Activated CD8-positive, alpha-beta memory T cell treated with anti-CD3 and anti-CD28 coated beads for 24 hours (primary cell): ENCODE measurements at places on chromosomes 4 and X.
A peak's percentile ranks its signal among the peaks of the same experiment; 100 is the strongest.

DNA sequence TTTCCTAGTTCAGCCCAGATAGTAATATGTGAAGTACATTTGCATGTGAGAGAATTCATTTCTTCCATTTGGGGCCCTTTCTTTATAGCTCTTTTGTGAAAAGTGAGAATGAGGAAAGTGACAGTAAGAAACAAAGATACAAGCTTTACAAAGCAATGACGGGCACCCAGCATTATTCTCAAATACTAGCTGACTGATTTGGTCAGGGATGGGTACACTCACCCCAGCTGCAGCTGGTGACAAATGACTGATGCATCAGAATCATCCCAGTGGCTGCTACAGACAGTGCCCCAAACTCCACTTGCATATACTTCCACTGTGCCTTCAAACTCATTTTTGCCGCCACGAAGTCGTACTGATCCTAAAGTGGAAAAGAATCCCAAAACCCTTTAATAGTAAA is 14.8 kb downstream of the PRSS12 start:
- no peak for DNase-seq

DNA sequence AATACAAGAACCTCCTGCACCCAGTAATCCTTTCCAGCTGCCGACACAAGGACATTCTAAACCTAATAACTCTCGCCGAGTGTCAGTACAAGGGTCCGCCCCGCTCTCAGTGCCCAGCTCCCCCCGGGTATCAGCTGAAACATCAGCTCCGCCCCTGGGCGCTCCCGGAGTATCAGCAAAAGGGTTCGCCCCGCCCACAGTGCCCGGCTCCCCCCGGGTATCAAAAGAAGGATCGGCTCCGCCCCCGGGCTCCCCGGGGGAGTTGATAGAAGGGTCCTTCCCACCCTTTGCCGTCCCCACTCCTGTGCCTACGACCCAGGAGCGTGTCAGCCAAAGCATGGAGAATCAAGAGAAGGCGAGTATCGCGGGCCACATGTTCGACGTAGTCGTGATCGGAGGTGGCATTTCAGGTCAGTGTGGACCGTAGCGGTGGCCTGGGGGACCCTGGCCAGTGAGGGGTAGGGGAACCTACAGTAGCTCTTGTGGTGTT is at the start of gene MAOA:
MAOA (plus strand) TSS at position 295 of the 490 bp plus-strand sequence; CDS start at position 338, 43 bp downstream.
- DNase-seq: peak; percentile 67

DNA sequence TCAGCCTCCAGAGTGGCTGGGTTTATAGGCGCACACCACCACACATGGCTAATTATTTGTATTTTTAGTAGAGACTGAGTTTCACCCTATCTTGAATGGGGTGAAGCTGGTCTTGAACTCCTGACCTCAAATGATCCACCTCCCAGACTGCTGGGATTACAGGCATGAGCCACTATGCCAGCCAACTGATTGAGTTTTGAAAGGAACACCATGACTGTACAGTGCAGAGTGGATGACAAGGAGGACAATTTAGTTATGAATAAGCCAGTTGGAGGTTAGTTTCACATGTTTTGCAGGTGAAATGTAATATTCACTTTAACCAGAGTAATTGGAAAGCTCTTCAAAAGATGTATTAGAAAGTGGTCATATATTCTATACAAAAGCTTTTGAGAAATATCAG is 60.8 kb downstream of the PCDH18 start:
- no peak for DNase-seq

DNA sequence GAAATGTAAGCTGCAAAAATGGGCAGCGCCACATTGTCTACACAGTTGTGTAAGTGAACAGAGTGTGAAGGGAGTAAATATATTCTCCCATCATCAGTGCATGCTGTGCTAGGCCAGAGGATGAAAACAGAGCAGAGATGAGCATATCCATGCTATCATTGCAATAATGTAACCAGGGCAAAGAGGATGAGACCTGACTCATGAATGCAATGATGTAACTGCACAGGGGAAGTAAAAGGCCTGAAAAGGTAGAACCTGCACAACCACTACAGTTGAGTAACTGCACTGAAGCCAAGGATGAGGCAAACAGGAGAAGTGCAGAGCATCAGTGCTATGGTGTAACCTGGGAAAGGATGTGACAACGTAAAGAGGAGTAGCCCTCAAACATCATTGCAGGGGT is 220.4 kb upstream of the FAM47C start:
- DNase-seq: no peak

GRCh38 chrX:19833034-19833677 is 54.2 kb downstream of the SH3KBP1 start:
- no peak for DNase-seq

DNA sequence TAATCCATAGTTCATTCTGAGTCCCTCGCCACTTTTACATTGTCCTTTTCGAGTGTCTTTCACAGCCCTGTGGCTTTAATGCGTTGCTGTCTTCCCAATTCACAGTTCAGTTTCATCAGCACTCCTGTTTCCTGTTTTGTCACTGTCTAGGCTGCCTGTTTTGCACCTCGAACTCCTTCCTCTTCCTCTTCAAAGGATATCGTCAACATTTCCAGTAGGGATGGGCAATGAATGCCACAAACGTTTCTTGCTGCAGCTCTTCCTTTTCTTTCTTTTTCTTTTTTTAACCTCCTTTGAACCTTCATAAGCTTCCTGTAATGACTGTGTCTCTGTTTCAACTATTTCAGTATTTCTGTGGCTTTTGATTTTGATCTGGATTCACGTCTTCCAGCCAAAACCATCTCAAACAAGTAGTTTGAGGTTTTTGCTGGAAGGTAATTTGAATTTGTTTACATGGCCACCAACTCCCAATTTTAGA is 105.4 kb downstream of the ANXA3 start:
- DNase-seq: peak; percentile 65

DNA sequence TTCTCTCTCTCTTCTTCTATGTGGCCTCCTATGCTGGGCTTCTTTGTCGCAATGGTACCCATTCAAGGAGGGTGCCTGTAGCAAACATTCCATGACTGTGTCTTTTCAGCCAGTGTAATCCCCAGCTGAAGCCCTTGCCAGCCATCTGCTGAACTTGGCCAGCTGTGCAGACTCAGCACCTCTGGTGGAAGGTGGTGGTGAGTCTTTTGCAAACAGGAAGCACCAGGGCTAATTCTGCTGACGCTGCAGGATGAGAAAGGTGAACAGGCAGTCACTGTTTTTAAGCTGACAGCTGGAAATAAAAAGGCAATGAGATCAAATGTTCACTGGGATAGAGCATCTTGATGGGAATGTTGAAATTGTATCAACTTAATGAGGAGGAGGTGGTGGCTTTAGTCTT is 298.7 kb upstream of the CLNK start:
- no peak for DNase-seq

DNA sequence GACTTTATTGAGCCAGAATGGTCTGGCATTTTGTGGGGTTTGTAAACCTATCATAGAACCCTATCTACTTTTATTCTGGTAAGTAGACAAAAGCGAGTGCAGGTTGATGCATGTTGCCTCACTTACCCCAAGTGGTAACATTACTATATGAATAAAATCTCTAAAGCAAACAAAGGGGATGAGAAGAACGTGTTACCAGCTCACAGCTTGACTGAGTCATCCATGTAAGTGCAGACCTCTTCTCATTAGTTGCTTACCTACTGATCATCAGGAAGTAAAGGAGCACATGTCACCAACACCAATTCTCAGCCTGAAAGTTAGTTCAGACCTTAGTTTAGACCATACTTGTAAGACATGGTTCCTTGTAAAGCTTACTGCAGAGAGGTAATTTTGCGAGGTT is 1328.3 kb downstream of the C4orf33 start:
- DNase-seq: no peak

DNA sequence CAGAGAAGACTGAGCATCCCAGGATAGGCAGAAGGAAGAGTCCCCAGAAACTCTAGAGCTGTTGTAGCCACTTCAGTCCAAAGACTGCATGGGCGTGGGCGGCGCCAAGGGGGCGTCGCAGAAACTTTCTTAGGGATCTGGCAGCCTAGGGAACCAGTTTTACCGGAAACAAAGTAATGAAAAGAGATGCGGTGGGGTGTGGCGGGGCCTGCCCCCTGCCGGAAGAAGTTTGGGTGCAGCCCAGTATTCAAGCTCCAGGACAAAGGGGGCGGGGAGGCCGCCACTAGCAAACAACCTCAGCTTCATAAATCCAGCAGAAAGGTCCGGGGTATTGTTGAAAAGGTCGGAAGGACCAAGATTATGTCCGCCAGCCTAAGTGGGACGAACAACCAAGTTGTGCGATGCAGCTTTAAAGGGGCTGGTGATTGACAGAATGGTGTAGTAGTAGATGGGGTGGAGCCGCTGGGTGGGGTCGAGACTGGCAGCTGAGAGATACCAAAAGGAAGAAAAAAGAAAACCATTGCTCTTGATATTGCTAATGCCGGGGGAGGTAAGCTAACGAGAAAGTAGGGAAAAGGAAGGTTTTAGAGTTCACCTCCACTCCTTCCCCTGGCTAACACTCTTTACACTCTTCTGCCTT is 190.5 kb downstream of the RRAGB start:
- DNase-seq: peak; percentile 67

GRCh38 chr4:128371001-128371777 is 83.6 kb upstream of the PGRMC2 start:
- DNase-seq: no peak

- no peak for DNase-seq
Observed at GRCh38 chr4:77170926-77171325, 13.9 kb downstream of the CCNG2 start.

GRCh38 chrX:56366901-56367300 is 134.7 kb downstream of the KLF8 start:
- no peak for DNase-seq

GRCh38 chr4:31918891-31919290 is 1198.7 kb downstream of the PCDH7 start:
- DNase-seq: no peak

- no peak for DNase-seq
Observed at GRCh38 chrX:110211340-110211739, 106.5 kb downstream of the AMMECR1 start.

DNA sequence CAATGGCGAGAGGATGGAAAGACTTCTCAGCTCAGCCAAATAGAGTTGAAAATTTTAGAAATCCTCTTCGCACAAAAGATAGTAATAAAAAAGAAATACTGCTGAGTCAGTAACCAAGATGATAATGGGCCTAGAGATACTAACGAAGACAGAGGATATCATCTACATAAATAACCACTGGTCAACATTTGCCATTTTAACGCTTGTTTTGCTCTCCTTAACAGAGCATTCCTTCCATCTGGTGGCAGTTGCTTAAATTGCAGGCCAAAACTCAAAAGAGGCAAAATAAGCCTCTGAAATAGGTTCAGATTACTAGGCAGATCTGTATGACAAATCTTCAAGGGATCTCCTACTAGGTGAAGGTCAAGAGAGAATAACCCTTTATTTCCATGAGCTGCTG is 51.7 kb upstream of the MCF2 start:
- DNase-seq: no peak

GRCh38 chr4:121050300-121050699 is 22.0 kb downstream of the NDNF start:
- no peak for DNase-seq

DNA sequence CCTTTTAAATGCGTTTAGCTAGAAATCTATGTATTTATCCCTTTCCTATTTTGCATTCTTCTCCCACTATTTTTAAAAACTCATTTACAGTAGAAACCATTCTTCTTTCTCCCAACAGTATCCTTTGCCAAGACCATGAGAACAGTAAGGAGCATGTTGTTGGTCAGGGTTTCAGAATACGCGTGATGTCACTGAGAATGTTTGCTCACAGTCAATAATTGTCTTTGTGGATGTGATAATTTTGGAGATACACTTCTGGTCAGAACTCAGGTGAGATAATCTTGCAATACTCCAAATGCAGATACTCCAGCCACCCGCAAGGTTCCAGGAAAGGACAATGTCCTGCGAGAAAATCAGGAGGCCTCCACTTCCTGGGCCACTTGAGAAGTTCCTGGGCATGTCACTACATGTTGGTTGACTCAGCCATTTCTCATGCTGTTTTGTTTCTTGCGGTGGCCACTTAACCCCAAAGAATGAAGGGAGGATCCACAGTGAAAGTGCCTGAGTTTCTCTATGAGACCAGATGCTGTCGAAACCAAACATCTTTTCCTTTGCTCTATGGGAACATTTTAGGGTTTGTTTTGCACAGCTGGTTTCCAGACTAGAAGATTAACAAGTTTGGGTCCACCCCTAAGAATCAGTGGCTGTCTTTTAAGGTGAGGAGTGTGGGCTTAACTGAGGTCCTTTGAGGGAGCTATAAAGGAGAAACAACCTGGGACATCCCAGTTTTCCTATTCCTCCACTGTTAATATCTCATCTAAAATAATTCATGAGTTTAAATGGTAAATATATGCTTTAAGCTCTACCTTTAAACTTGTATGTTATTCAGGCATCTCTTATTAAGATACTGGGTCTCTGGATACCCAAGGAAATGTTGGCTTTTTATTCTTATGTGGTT is 116.0 kb downstream of the SOWAHB start:
- no peak for DNase-seq

GRCh38 chr4:28822163-28822562 is 1898.0 kb upstream of the PCDH7 start:
- no peak for DNase-seq

DNA sequence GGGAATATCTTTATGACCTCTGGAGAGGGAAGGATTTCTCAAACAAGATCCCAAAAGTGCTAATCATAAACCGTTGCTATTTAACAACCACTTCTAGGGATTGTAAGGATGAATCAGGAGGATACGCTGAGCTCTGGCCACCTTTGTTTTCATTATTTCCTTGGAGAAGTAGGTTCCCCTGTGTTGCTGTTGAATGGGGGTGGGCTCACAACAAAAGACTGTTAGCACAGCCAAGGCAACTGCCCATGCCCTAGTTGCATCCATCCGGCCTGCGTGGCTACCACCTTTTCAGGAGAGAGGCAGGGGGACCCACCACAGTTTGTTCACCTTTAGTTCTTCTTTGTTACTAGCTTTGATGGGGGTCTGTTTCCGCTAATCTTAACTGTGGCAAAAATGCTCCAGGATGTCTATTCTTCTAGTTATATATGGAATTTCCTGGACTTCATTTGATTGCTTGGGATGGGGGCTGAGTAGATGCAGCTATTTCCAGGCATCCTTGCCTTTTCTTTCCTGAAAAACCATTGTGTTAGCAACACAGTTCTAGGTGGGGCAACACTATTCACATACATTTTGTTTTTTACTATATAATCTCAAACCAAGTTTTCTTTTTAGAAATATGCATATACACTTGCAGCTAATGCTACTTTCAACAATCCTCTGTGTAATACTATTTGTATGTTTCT is 95.4 kb downstream of the KDR start:
- no peak for DNase-seq

DNA sequence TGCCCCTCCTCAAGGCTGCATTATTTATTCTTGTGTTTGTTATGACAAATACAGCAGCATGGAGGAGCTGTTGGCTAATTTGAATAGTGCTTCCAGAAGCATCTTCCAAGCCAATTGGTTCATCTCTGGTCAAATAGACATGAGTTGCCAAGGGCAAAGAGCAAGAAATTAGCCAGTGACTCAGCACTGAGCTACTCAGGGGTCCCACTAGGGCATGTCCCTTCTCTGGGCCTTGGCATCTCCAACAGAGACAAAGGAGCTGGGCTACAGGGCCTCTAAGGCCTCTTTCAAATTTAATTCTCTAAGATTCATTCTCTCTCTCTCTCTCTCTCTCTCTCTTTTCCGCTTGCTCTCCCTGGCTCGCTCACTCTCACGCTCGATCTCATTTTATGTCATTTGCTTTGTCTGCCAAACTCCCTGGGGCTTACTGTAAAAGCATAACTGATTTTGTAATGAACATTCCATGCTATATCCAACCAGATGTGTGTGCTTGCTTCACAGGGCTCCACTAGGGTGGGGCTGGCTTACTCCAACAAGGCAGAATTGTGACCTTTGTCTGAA is 86.7 kb upstream of the MAGEA4 start:
- DNase-seq: no peak
